ENCODE measurements at places on chromosomes 3 and 15.

DNA sequence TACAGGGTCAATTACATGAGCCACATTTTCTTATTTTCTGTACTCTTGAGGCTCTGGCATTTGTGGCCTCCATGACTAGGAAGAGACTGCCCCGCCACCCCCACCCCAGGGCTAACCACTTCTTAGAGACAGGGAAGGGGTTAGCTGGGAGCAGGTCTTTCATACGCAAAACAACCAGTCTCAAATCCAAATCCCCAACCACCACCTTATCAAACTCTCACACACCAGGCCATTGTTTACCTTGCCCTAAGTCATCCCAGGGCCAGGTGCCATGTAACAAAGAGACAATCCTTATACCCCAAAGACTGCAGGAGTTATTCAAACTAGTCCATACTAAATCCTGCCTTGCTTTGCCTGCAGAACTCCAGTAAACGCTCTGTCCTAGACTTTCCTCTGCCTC lies 77.8 kb downstream of the B3GNT5 start:
- no peak for DNase-seq

GRCh38 chr3:18853269-18853668 lies 295.0 kb upstream of the KCNH8 start:
- no peak for DNase-seq

- DNase-seq: no peak
Observed at GRCh38 chr15:61748529-61748928, 311.7 kb downstream of the VPS13C start.

- no peak for DNase-seq
Observed at GRCh38 chr15:68214838-68215254, 9.7 kb upstream of the CALML4 start.

DNA sequence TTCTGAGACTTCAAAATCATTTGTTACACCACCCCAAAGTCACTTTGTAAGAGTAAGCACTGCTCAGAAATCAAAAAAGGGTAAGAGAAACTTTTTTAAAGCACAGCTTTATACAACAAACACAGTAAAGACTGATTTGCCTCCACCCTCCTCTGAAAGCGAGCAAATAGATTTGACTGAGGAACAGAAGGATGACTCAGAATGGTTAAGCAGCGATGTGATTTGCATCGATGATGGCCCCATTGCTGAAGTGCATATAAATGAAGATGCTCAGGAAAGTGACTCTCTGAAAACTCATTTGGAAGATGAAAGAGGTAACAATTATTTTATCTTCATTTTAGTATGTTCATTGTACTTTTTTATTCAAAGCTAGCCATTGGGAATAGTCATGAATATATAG lies 32.6 kb downstream of the BLM start:
- no peak for DNase-seq

DNA sequence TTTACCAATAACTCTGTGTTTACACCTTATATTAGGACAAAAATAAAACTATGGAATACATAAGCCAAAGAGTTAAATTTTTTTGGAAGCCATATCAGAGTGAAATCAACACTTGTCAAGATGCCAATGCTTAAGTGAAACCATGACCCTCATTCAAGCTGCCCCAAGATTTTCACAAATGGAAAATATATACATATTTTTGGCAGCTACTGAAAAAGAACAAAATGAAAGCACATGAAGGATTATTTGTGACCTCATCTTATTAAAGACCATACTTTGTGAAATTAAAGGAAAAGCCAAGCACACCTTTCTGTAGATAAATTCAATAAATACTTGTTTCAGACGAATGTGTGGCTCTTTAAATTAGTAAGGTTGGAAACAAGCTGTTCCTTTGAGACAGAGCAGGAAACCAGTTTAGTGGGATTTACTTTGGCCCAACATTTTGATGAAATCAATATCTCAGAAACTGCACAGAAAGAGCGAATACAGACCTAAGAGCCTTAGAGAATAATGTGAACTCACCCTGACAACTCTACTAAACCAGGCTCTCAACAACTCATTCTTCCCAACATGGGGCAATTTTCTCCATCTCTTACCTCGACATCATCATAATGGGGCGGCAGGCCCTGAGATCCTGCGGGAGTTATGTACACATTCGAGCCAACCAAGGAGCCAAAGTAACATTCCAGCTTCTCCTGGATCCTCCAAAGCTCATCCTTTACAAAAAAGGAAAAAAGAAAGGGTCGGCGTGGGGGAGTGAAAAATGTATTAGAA lies 11.1 kb downstream of the RIOX2 start:
- no peak for DNase-seq

- DNase-seq: no peak
Observed at GRCh38 chr3:169295912-169296570, 367.5 kb downstream of the MECOM start.

GRCh38 chr3:52468336-52468735 lies 12.9 kb downstream of the NISCH start:
- DNase-seq: no peak

DNA sequence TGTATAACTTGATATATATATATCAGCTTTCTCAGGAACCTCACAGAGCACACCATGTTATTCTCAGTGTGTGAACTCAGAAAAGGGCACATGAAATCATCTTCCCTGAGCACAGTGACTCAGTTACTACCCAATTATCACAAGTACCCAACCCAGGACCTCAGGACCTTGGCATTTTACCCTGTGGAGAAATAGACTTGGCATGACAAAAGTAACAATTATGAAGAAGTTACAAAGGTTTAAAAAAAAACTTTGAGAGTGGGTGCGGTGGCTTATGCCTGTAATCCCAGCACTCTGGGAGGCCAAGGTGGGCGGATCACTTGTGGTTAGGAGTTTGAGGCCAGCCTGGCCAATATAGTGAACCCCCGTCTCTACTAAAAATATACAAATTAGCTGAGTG lies 52.4 kb downstream of the ONECUT1 start:
- no peak for DNase-seq
